ENCODE measurements at places on chromosomes 2 and 18. TPM values are rescaled to one million over a fixed set of nuclear protein-coding genes. Genes with fewer than 3 reads are reported as not detected.

ICOS gene
- 0.05 TPM for polyA plus RNA-seq

SERPINB4 gene
- 0.10 TPM for polyA plus RNA-seq

TTR gene
- not detected for polyA plus RNA-seq

RRM2 gene
- polyA plus RNA-seq: 0.51 TPM

UGT1A4 gene
- not detected for polyA plus RNA-seq

GRCh38 chr2:189163889-189164288 lies 15.7 kb downstream of the COL5A2 start:
- DNase-seq: no peak
- H3K27me3 ChIP-seq: no peaks in the 10 kb centered on the region
- peaks cover 8% of the 10 kb centered on the region for H3K4me1 ChIP-seq
- H3K36me3 ChIP-seq: no peaks in the 10 kb centered on the region
- no peak overlapping the region for H3K4me3 ChIP-seq
- no peak overlapping the region for H3K27ac ChIP-seq

DNA sequence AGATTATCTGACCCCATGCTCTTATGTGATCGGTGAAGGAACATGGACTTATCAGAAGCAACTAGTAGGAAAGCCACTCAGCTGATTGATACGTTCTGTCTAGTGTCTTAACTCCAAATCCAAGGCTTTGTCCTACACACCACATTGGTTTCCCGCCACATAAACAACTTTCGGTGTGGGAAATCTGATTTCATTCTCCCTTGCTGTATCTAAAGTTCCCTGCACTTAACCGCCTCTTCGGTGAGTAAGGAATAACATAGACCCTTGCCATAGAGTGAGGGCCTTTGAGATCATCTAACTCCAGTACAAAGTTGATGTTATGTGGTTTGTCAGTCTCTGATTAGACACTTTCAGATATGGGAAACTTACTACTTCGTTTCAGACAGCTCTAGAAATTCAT lies 538.2 kb upstream of the TNP1 start:
- no peaks in the 10 kb centered on the region for H3K27me3 ChIP-seq
- DNase-seq: no peak
- H3K4me3 ChIP-seq: no peak overlapping the region
- no peaks in the 10 kb centered on the region for H3K36me3 ChIP-seq
- H3K27ac ChIP-seq: no peak overlapping the region

DNA sequence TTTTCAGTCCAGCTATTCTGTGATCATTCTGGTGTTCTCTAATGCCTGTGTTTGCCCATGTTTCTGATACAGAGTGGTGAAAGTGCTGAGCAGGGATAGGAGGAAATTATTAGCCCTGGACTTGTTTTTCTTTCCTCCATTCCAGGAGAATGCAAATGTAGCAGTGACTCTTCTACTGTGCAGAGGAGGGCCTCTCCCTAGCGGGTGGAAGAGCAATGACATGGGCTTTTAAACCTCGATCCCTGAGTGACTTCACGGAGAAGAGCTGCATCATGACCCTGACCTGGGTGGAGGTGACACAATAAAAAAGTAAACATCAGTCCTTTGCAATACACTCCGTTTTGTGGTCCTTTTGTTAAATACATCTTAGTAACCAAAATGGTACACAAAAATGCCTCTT lies 68.0 kb upstream of the NETO1 start:
- H3K36me3 ChIP-seq: no peaks in the 10 kb centered on the region
- H3K4me1 ChIP-seq: no peaks in the 10 kb centered on the region
- no peak for DNase-seq
- no peak overlapping the region for H3K27ac ChIP-seq
- peaks cover 3% of the 10 kb centered on the region for H3K27me3 ChIP-seq

DNA sequence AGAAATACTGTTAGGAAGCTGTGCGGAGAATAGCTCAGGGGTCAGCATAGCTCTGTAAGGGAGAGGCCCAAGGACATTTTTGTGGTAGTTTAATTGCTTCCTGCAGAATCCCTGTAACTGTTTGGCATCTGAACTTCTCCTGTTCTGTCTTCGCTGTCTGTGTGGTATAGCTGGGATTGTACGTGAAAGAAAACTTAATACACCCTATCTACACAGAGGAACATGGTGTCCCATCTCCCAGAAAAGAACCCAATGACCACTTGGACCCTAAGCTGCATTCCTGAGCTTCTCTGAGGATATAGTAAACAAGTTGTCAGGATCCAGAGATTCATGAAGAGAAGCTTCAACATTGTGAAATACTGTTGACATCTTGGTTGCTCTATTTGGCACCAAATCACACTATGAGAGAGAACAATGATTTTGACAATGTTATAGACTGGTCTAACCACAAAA lies 81.3 kb downstream of the CDC42EP3 start:
- no peaks in the 10 kb centered on the region for H3K27me3 ChIP-seq
- H3K4me3 ChIP-seq: no peak overlapping the region
- DNase-seq: no peak
- H3K36me3 ChIP-seq: no peaks in the 10 kb centered on the region

DNA sequence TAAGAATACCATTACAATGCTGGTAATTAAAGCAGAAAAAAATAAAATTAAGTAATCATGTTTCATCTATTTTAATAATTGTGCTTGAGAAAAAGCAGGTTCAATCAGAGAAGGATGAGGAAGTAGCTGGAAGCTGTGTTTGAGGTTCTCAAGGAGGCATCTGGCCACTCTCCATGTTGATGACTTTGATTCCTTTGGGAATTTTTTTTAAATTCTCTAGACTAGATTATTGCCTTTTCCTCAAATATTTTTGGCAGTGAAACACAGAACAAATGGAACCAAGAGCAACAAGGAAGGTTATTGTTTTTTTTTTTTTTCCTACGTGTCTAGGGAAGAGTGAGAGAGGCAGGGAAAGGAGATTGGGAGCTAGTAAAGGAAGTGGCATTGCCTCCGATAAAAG lies 99.9 kb upstream of the NRP2 start:
- H3K4me1 ChIP-seq: peaks cover 3% of the 10 kb centered on the region
- H3K4me3 ChIP-seq: no peak overlapping the region
- no peaks in the 10 kb centered on the region for H3K27me3 ChIP-seq
- H3K27ac ChIP-seq: no peak overlapping the region
- H3K36me3 ChIP-seq: no peaks in the 10 kb centered on the region

- DNase-seq: no peak
- H3K27ac ChIP-seq: no peak overlapping the region
Observed at GRCh38 chr18:63138436-63139340, 180.9 kb downstream of the BCL2 start.

- H3K4me1 ChIP-seq: peaks cover 30% of the 10 kb centered on the region
- H3K27me3 ChIP-seq: no peaks in the 10 kb centered on the region
- no peak overlapping the region for H3K4me3 ChIP-seq
- no peaks in the 10 kb centered on the region for H3K36me3 ChIP-seq
- peak; percentile 32 for DNase-seq
- H3K27ac ChIP-seq: peak overlapping the region; percentile 52
Observed at GRCh38 chr2:240234503-240234951, 94.1 kb upstream of the OTOS start.

DNA sequence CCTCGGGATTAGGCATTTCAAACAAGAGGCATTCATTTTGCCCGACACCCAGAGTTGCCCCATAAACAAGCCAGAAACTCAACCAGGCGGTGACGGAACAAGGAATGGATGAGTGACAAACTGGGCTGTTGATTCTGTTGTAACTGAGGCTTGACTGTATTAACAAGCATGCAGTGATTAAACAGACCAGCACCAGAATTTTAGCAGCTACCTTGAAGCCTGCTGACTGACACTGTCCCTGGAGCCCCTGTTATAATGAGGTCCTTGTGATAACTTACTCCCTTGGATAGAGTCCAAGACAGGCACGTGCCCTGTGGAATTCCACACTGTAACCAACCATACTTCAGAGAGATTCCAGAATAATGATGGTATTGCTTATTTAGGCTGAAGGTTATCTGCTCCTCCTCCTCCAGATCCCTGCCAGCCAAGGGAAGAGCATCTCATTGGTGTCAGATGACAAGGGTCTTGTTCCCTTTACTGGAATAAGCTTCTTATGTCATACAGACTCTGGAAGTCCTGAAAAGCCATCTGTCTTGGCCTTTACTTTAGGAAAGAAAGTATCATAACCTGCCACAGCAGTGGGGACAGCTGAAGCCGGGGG lies 97.1 kb upstream of the RMDN2 start:
- no peak for DNase-seq
- no peaks in the 10 kb centered on the region for H3K36me3 ChIP-seq
- no peak overlapping the region for H3K27ac ChIP-seq
- H3K4me1 ChIP-seq: peaks cover 11% of the 10 kb centered on the region
- H3K27me3 ChIP-seq: no peaks in the 10 kb centered on the region
- no peak overlapping the region for H3K4me3 ChIP-seq

- H3K27me3 ChIP-seq: no peaks in the 10 kb centered on the region
- H3K36me3 ChIP-seq: no peaks in the 10 kb centered on the region
- peaks cover 3% of the 10 kb centered on the region for H3K4me1 ChIP-seq
- DNase-seq: no peak
Observed at GRCh38 chr2:44957656-44958327, 16.3 kb downstream of the SIX3 start.

DNA sequence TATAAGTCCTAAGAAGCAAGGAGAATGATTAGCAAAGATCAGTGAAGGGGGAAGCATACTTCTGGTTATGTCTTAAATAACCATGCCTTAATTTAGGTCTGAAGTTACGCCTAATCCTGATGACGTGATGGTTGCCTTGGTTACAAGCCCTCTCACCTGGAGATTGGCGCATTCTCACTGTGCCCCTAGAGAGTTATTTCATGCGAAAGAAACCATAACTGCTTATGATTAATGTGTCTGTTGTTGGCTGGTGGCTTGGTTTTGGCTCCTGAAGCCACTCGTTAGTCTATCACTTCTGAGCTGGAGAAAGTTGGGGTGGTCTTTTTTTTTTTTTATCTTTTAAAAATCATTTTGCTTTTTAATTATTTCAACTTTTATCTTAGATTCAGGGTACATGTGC lies 47.0 kb downstream of the TNFRSF11A start:
- H3K36me3 ChIP-seq: no peaks in the 10 kb centered on the region
- no peak overlapping the region for H3K4me3 ChIP-seq
- no peak overlapping the region for H3K27ac ChIP-seq

- H3K36me3 ChIP-seq: no peaks in the 10 kb centered on the region
- no peak overlapping the region for H3K27ac ChIP-seq
- no peaks in the 10 kb centered on the region for H3K27me3 ChIP-seq
- no peak for DNase-seq
Observed at GRCh38 chr2:28590496-28591301, 94.8 kb downstream of the PLB1 start.

GRCh38 chr2:17790536-17790935 lies 25.7 kb upstream of the MSGN1 start:
- peaks cover 2% of the 10 kb centered on the region for H3K4me1 ChIP-seq
- DNase-seq: no peak
- H3K27ac ChIP-seq: no peak overlapping the region
- H3K36me3 ChIP-seq: no peaks in the 10 kb centered on the region
- no peak overlapping the region for H3K4me3 ChIP-seq
